ENCODE measurements at places on chromosomes 7 and 10. TPM values are rescaled to one million over a fixed set of nuclear protein-coding genes. Genes with fewer than 3 reads are reported as not detected.

The TFEC gene
- total RNA-seq, result 15.4 TPM

DNA sequence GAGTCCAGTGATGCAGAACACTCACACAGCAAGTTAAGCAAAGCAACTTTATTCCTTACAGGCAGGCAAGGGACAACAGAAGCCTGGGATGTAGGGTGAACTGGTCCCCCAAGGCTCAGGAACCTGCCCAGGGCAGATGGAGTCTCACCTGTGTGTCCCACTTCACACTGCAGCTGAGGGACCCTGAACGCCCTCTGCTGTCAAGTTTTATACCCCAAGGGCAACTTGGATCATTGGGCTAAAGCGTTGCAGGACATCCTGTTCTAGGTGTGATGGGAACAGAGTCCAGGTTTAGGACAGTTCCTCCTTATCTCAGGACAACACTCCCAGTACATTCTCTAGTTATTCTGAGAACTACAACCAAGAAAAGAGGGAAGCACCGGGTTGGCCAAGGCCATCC, 49.5 kb upstream of the ZNF746 start:
- no peak for DNase-seq

The SAMD9L gene
- 34.5 TPM for total RNA-seq

GRCh38 chr10:13340626-13341376, 7.3 kb downstream of the SEPHS1 start:
- DNase-seq, result no peak

- DNase-seq, result no peak
Measured at GRCh38 chr10:62831346-62831745, 15.2 kb upstream of the EGR2 start.

GRCh38 chr7:48748081-48748833, 176.1 kb upstream of the CDC14C start:
- peak; percentile 14 for DNase-seq

GRCh38 chr7:5094641-5095040, 49.0 kb downstream of the RBAK start:
- DNase-seq, result no peak

The NODAL gene
- not detected for total RNA-seq

The GNGT1 gene
- not detected for total RNA-seq

Measured in upper lobe of left lung (tissue), 6 donors.